ENCODE measurements at places on chromosomes 3 and 15. TPM values are rescaled to one million over a fixed set of nuclear protein-coding genes. Genes with fewer than 3 reads are reported as not detected.

The SOX2 gene
- total RNA-seq: not detected

The IMPG2 gene
- 0.54 TPM for total RNA-seq

The GPD1L gene
- 18.4 TPM for total RNA-seq

The ZNF445 gene
- 9.4 TPM for total RNA-seq

The GPR27 gene
- total RNA-seq: not detected

The FSTL1 gene
- 542 TPM for total RNA-seq

The CP gene
- 0.28 TPM for total RNA-seq

The HTR3C gene
- total RNA-seq: not detected

The NR1I2 gene
- total RNA-seq: 0.09 TPM

The FYCO1 gene
- total RNA-seq: 18.9 TPM

The FBXL22 gene
- under 0.01 TPM for total RNA-seq

The SLC28A1 gene
- total RNA-seq: not detected

The ARHGEF26 gene
- total RNA-seq: 0.54 TPM
